ENCODE measurements at places on chromosomes 16 and 17.

GRCh38 chr17:15947976-15948752 lies 3.2 kb downstream of the ADORA2B start:
- no peak for DNase-seq

- DNase-seq: no peak
These were observed 530.4 kb downstream of the XYLT1 start for GRCh38 chr16:16940351-16940750.

- DNase-seq: no peak
These were observed 192.9 kb upstream of the C17orf78 start for GRCh38 chr17:37182786-37183465.

DNA sequence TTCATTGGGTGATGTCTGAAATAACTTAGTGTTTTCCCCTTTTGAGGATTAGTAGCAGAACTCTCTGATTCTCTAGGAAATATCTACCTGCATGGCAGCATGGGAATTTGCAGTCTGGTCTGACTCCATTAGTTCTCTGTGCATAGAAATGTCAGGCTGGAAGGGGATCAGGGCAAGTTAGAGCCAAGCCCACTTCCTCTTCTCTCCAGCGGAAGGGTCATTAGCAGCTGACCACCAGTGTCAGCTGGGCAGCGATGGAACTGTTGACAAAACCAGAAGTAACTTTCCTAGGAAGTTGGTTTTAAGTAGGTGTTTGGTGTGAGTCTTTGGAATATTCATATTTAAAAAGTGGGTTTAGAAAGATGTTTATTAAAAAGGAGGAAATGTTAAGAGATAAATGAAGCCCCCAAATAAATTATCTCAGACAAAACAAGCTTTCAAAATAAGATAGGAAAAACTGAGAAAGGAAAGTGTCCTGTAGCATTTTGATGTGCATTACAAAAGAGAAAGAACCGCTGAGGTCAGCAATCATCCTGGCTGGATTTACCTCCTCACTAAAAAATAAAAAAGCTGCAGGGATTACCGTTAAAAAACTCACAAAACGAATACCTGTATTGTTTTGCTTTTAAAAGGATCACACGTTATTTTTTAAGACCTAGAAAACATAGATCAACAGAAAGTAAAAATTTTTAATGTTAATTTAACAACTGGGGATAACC lies 32.4 kb upstream of the MMD start:
- DNase-seq: no peak

- no peak for DNase-seq
These were observed 27.9 kb downstream of the OMG start for GRCh38 chr17:31269036-31269577.

DNA sequence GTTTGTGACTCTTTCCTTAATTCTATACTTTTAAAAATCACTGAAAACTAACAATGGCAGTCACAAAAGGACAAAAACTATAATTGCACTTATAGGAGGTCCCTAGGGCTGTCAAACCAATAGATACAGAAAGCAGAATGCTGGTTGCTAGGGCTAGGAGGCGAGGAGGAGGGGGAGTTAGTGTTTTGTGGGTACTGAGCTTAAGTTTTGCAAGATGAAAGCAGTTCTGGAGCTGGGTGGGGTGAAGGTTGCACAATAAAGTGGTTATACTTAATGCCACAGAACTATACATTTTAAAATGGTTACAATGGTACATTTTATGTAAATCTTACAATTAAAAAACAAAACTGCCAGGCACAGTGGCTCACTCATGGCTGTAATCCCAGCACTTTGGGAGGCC lies 27.3 kb downstream of the NUBP1 start:
- no peak for DNase-seq

- no peak for DNase-seq
These were observed 3.4 kb downstream of the ZNF469 start for GRCh38 chr16:88385831-88386815.
